BE2C (cell line): ENCODE measurements at places on chromosomes 7 and 10.

GRCh38 chr10:74645692-74646091 is 180.7 kb upstream of the KAT6B start:
- no peak for DNase-seq

- DNase-seq: no peak
Measured at GRCh38 chr7:4013793-4014192, 668.3 kb upstream of the FOXK1 start.

- DNase-seq: no peak
Measured at GRCh38 chr10:114538181-114538906, 119.7 kb downstream of the ABLIM1 start.

DNA sequence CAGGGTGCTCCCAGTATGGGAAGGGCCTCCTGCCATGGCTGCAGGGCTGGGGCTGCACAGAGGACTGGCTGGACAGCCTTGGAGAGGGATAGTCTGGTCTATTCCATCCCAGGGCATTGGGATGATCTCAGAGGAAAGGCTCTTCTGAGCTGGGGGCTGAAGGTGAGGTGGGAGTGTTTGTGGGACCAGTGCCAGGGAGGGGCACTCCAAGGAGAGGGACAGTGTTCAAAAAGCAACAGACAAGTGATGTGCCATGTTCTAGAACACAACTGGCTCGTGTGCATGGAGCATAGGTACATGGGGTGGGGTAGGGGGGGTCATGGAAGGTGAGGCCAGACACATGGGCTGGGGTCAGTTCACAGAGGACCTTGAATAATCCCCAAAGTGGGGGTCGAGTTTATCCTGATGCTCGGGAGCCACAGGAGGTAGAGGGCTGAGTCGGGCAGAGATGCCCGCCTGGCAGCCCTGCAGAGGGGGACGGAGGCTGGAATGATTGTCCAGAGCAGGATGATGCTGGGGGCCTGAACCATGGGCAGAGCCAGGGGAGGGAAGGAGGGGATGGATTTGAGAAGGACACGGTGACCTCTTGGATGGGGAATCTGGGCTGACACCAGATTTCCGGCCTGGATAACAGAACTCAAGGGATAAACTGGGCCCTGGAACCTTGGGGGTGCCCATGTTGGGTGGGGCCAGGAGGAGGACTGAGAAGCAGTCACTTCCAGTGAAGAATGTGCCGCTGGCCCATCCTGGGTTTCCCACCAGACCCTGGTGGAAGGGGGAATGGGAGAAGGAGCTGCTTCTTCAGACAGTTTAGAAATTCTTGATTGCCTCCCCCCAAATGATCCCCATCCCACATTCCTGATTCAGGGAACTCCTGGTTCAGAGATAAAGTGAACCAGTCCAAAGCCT is 50.4 kb downstream of the NEURL1 start:
- no peak for DNase-seq

GRCh38 chr7:157323401-157323800 is 13.4 kb upstream of the DNAJB6 start:
- DNase-seq: no peak

DNA sequence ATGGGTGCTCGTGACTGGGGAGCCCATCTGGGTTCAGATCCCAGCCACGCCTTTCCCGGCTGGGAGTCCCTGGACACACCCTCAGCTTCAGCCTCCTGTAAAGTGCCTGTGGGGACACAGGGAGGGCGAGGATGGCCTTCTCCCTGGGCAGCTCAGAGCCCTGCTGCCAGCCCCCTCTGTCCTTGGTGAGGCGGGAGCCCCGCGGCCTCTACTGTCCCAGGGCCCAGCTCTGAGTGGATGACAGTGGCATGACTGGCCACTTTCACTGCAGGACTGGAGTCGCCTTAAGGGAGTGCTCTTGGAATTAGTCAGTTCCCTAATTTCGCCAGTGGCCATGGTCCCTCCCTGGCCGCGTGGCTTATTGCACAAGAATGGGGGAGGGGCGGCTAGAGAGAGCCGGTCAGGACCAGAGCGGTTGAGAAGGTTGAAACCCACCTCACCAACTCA is 4.6 kb downstream of the BRI3 start:
- no peak for DNase-seq

GRCh38 chr10:80890146-80890545 is 352.4 kb downstream of the SH2D4B start:
- no peak for DNase-seq

DNA sequence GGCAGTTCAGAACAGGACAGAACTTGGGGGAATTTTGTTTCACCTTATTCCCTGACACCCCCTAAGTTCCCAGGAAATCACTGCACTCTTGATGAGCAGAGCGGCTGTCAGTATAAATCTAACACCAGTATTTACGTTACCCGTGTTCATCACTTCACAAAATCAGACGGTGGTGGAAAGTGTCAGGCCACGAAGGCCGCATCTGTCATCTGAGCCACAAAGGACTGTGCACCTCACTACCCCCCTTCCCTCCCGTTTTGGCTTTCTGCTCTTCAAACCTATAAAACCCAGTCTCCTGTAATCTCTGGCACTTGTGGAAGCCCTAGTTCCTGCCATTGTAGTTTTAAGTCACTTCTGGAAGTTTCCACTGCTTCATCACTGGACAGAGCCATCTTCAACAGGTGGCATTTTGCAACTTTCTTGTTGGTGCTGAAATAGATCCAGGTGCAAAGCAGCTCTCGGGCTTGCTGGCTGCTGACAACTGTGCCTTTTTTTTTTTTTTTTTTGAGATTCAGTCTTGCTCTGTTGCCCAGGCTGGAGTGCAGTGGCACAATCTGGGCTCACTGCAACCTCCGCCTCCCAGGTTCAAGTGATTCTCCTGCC is 9.5 kb downstream of the ZFAND2A start:
- no peak for DNase-seq

DNA sequence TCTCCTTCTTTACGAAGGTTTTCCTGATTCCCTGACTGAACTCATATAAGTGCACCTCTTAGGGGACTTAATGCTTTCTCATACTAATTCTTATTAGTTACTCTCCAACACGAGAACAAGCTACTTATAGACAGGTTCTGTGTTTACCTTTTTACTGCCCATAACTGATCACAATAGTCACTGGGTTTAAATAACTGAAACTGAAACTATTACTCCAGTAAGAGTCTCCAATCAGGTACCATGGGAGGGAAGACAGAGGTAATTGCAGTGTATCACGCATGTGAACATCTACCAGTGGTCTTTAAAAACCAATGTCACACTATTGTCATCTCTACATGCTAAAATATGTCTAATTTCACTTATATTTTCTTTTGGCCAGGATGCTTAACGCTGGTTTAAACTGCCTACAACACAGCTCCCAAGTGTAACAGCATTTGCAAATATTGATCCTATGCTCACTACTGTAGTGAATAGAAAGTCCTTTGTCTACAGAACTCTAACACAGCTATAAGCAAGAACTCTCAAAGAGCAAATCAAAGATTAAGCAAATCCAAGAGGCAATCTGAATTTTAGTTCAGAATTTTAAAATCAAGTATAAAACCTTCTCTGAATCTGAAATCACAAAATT is 3.6 kb downstream of the GDI2 start:
- DNase-seq: no peak

DNA sequence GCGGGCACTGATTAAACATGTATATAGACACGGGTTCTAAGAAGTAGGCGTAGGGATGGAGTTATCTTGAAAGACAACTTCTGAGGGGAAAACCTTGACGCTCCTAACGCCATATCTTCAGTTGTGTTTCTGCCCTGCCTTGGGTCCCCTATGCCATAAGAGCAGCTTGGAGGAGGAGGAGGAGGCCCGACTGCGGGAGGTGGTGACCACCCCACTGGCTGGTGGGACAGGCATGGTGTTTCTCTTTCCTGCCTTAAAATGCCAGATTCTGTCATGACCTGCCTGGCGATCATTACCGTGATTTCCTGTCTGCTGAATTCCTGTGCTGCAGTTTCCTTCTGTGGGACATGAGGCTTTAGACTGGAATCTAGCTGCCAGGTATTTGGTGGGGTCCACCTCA is 15.9 kb downstream of the ZNF783 start:
- DNase-seq: no peak
